ENCODE measurements at places on chromosomes 11 and 22.

- no peak for DNase-seq
Observed at GRCh38 chr11:83025267-83025704, 46.4 kb downstream of the RAB30 start.

DNA sequence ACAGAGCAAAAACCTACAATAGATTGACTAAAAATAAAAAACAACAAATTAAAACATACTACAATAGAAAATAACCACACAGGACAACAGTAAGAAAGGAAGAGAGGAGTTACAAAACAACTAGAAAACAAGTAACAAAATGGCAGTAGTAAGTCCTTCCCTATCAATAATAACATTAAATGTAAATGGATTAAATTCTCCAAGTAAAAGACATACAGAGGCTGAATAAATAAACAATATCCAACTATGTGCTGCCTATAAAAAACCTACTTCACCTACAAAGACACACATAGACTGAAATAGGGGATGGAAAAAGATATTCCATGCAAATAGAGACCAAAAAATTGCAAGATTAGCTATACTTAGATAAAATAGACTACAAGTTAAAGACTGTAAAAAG is 57.0 kb upstream of the RASSF10 start:
- no peak for DNase-seq

DNA sequence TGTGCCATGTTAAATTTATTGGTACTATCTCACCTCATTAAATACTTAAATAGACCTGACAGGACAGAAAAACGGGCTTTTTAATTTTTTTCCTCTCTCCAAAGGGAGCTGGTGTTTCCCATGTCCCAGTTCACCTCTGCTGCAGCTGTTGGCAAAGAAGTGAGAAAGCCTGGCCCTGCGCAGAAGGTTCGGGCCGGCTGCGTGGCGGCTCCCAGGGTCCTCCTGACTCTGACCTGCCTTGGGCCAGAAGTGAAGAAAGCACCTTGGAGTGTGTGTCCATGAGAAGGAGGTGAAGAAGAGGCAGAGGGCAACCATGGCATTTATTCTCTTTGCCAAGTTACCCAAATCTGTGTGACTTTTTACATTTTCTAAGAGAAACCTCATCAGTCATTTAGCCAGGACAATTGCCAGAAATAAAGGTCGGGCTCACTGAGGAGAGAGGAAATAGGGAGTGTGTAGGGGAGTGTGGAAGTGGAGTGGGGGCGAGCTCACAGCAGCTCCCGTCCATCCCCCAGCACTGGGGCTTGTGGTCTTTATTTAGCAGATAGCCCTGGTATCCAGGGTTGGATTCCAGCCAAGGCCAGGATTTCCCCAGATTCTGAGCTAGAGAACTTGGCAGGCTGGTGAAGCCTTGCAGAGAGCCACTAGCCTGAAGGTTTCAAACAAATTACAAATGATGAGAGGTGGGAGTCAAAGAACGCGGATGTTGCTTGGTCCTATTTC is 102.4 kb upstream of the CADM1 start:
- no peak for DNase-seq

- no peak for DNase-seq
Observed at GRCh38 chr11:126456783-126457542, 101.5 kb downstream of the ST3GAL4 start.

- DNase-seq = no peak
Observed at GRCh38 chr11:65982824-65983588, 19.0 kb downstream of the EIF1AD start.

- DNase-seq = no peak
Observed at GRCh38 chr11:74147199-74147929, 23.4 kb downstream of the C2CD3 start.

DNA sequence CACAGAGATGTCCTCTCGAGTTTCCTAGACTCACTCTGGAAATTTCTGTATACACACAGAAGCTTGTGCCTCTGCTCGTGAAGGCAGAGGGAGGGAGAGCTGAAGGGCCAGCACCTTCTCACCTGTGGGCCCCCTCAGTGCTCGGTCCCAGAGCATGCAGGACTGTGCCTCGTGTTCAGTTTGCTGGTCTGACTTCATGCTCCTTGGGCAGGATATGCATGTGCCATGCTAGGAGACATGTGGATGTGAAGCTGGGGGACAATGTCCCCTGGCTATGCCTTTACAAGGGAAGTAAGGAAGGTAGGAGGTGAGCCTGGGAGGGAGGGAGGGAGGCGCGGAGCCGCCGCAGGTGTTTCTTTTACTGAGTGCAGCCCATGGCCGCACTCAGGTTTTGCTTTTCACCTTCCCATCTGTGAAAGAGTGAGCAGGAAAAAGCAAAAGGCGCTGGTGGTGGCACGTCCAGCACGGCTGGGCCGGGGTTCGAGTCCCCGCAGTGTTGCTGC is 22.6 kb downstream of the NEAT1 start:
- DNase-seq = no peak

- no peak for DNase-seq
Observed at GRCh38 chr11:118843565-118843964, 40.1 kb upstream of the CXCR5 start.

DNA sequence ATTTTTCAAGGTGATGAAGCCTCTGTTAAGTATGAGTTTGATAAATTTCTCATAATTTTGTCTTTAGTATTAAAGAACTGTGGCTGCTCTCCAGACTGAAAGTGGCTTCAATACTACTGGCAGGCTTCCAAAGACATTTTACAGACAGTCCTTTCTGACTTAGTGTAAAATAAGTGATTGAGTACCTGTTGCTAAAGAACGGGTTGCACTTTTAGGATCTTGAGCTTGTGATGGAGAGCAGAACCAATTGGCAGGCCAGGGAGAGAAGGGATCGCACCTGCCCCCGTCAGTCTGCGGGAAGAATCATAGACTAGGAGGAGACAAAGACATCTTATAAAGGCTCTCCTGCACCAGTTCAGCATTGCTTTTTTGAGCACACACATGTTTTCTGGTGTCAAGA is 4.4 kb downstream of the NCAM1 start:
- DNase-seq = no peak

- peak; percentile 50 for DNase-seq
Observed at GRCh38 chr11:125941619-125942611, 3.9 kb upstream of the VSIG10L2 start.

DNA sequence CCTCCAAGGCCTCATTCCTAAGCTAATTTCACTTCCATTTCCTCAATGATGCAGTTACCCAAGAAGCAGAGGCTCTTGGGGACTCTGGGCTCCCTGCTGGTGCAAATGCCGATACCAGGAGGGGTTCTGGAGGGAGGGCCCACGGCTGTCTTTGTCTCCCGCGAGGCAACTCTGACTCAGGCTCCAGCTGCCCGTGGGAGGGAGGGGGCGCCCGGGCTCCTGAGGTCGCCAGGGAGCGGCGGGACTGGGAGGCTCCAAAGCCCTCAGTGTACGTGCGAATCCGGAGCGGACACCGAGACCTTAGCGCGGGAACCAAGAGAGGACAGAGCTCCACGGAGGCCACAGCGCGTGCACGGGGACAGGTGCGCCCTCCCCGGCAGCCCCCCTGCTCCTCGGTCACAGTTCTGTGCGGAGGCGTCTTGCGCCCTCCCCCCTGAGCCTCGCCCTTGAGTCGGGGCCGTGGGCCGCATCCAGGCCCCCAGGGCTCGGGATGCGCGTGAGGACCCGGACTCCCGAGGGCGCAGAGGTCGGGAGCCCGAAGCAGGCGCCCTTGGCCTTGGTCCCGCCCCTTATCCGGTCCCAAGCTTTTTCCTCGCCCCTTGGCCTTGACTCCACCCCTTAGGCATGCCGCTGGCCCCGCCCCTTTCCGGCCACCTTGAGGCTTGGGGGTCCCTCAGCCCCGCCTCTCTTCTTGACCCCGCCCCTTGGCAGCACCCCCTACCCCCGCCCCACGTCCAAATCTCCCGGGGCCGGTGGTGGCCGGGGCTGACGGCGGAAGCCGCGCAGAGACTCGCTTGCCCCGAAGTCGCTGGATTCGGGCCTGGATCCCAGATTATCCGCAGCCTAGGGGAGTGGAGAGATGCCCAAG is 4.7 kb upstream of the SHISA8 start:
- DNase-seq = no peak
